Heart right ventricle (tissue), 16 donors: ENCODE measurements at places on chromosomes 5 and 9.
A peak's percentile ranks its signal among the peaks of the same experiment; 100 is the strongest.

DNA sequence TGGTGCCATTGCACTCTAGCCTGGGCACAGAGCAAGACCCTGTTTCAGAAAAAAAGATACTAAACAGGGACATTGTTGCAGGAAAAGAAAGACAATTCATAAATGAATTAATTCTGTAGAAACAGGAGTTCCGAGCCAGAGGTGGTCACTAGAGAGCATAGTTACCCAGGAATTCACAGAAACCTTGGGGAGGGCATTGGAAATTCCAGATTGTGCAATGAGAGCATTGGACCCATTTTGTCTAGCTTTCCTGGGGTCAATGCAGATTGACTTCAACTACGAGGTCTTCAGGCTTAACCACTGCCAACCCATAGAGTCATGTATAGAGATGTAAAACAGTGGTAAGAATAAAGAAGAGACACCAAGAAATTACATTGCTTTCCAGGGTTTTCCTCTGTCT, 63.1 kb downstream of the ABHD17B start:
- DNase-seq = no peak

DNA sequence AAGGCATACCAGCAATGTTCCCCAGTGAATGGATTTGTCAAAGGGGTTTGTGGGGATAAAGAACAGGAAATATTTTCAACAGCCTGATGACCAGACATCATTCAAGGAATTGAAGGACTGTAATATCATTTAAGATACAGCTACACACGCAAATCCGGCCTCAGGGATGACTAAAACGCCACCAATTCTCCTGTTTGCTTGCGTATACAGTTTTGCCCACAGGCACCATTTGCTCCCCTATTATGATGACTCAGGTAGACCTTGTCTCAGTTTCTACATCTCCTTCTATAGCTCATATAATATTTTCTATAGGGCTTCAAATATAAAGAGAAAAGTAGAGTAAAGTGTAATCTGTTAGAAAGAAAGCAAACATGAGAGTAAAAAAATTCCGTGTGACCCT, 29.7 kb upstream of the ITGA1 start:
- no peak for DNase-seq

- DNase-seq = peak; percentile 87
Observed at GRCh38 chr5:37370864-37371726, at the start of gene NUP155. NUP155 (minus strand) TSS chr5:37371106; CDS start chr5:37370977, 129 bp downstream.

GRCh38 chr5:78610163-78610583, 38.4 kb downstream of the LHFPL2 start:
- DNase-seq = no peak

DNA sequence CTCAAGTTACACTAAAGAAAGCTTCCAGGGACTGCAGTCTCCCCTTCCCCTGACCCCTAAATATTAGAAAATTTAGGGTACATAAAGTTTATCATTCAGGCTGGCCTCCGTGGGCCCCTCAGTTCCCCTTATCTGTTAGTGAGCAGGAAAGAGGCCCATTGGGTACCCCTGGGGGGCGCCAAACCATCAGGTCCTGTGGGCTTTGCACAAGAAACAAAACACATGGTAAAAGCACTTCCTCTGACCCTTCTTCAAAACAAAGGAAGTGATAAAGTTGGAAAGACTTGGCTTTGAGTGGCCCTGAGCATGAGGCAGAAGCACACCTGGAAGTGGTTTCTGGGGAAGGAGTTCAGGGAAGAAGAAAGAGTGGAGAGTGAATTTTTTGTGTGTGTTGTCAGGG, 213.0 kb downstream of the SMARCA2 start:
- DNase-seq = peak; percentile 33

- DNase-seq = no peak
Observed at GRCh38 chr5:171562822-171563221, 143.4 kb downstream of the FGF18 start.

DNA sequence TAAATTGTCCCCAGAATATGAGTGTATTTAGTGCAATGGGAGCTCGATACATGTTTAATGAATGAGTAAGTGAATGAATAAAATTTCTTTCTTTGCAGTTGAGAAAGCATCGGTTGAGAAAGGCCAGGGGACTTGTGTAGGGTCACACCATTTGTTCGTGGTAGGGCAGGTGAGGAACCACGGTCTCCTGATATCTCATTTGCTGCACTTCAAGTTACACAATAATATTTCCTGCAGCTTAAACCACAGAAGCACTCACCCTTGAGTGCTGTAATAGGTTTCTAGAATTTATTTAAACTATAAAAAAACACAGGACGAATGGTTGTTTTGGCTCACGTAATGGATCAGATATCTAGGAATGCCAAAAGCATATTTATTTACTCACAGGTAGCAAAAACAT, 429.8 kb downstream of the SPATA31D1 start:
- no peak for DNase-seq

DNA sequence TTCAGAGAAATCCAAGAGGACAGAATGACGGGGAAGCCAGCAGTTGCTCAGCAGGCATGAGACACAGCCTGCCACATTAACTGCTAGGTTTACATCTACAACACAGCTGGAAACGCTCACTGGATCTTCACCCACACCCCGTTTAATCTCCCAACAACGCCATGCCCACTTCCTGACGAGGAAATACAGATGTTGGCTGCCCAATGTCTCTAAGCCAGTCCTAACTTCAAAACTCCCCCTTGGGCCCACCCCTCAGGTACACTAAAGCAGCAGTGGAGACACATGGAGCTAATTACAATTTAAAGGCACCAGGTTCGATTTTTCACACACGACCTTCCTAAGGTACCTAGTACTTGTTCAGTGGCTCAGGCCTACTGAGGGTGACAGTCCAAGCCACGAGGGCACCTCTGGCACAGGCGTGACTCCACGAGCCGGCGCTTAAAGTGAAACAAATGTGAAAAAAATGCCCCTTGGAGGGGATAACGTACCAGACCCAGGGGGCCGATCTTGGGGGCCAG, 904 bp downstream of the RPL12 start:
- no peak for DNase-seq

DNA sequence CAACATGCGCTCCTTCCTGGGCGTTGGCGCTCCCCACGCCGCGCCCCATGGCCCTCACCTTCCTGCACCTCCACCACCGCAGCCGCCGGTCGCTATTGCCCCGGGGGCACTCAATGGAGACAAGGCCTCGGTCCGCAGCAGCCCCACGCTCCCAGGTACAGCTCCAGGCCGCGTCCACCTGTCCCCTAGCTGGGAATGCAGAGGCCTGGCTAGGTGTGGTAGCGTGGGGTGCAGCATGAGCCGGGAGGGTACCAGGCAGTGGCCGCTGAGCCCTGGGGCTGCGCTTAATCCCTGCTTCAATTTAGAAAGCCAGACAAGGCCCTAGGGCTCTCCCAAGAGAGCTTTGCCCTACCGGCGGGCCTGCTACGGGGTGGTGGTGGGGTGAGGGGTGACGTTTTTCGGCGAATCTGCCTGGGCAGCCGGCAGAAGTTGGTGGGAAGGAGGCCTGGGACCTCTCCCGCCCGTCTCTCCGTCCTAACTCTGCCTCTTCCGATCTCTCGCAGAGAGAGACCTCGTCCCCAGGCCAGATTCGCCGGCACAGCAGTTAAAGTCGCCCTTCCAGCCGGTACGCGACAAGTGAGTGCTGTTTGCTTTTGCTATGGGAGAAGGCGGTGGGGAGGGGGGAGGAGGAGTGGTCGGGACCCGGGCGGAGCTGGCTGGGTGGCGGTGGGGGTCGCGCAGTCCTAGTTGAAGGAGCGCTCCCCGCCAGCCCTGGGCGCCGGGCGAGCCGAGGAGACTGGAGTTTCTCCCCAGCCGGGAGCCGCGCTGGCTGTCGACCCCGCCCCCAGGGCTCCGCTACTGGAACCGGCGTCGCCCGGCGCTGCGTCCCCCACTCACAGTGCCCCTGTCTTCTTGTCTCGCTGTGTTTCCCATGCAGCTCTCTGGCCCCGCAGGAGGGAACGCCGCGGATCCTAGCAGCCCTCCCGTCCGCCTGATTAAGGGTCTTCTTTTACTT, 4.8 kb downstream of the IRX1 start:
- DNase-seq = no peak

- no peak for DNase-seq
Observed at GRCh38 chr5:129724222-129724621, 23.7 kb upstream of the MINAR2 start.

GRCh38 chr9:18106006-18106560, 367.9 kb upstream of the ADAMTSL1 start:
- DNase-seq = no peak

GRCh38 chr5:44536650-44537260, 147.5 kb upstream of the FGF10 start:
- DNase-seq = no peak

- DNase-seq = no peak
Observed at GRCh38 chr5:64612344-64612961, 77.8 kb upstream of the SHISAL2B start.

DNA sequence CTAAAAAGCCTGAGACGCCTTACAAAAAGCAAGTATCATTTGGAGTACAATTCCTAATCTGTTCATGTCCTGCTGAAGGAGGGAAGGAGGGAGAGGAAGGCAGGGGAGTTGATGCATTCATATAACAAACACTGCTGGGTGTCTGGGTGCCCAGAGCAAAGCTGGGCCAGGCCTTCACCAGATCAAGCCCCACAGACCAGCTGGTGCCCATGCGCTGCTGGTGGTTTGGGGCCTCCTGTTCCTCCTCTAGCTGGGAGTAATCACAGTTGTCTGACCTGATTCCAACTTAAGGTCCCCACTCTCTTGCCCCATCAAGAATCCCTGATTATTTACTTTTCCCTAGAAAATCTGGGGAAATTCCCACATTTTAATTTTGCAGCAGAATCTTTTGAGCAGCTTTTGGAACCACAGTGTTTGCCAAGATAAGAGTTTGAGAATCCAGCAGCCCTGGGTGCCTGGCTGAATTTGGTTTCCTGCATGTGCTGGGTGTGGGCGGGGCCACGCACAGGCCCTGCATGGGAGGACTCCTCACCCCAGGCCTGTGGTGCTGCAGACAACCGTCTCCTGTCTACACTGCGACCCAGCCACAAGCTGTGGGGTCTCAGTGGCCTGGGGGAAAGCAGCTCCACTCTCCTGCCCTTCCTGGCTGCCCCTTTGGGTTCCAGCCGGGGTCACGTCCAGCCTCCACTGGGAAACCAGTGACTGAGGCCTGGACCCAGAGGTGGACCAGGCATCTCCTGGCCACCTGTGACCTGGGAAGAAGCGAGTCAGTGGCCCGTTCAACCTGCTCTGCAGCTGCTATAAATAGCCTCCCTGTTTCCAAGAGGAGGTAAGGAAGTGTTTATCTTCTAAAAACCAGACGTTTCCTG, 47.5 kb downstream of the NEURL1B start:
- DNase-seq = peak; percentile 53

GRCh38 chr5:36741128-36741527, 134.7 kb downstream of the SLC1A3 start:
- DNase-seq = no peak

GRCh38 chr9:136990242-136990911, 1.8 kb upstream of the PAXX start:
- no peak for DNase-seq

GRCh38 chr9:87069690-87070089, 122.4 kb upstream of the GAS1 start:
- no peak for DNase-seq

DNA sequence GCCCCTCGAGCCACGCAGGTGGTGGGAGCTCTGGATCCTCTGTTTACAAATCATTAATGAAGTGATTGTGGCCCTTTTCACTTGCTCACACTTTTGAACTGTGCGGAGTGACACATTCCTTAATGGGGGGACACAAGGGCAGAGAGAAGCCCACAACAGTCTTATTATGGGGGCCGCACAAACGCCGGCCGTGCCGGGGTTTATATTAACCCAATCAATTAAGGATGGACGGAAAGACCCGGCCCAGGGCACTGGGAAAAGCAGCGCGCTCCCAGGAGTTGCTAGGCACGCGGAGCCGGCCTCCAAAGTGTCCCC, 634.8 kb downstream of the IRX1 start:
- no peak for DNase-seq

DNA sequence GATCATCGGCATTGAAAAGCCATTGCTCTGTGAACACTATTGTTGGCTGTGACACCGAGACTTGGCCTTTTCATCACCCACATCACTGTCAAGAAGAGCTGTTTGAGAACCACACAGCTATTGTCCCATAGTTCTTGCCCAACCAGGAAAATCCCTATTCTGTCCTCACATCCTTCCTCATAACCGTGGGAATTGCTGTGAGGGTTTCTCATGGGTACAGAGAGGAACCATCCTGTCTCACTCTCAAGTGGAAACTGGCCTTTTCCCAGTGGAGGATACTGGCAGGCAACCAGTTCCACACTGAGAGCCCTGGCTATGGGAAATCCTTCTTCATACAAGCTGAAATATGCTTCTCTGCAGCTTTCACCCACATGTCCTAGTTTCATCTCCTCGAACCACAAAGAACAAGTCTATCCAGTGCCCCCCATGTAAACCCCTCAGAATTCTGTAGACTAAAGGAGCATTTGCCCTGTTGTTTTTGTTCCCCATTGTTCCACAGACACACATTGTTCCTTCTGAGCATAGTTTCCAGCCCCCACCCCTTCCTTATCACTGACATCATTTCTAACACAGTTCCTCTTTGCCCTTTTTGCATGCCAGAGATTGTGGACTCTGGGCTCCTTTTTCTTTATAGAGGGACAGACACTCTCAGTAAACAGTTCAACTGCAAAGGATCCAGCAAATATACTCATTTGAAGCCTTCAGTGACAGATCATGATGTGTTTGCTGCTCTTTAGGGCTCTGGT, 57.8 kb upstream of the C5orf46 start:
- peak; percentile 44 for DNase-seq

- no peak for DNase-seq
Observed at GRCh38 chr9:76883341-76883855, 22.5 kb downstream of the PRUNE2 start.

GRCh38 chr9:129458155-129458661, 162.7 kb downstream of the C9orf50 start:
- DNase-seq = peak; percentile 45

DNA sequence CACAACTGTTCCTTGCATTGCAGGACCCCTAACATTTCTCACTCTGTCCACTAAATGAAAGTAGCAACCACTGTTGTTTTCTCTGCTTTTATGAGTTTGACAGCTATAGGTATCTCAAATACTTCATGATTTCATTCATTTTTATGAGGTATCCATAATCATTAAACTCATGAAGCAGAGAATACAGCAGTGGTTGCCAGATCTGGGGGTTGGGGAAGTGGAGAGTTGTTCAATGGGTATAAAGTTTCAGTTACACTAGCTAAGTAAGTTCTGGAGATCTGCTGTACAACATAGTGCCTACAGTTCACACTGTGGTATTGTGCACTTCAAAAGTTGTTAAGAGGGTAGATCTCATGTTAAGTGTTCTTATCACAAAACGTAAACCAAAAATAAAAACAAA, 23.4 kb upstream of the CAMK4 start:
- DNase-seq = no peak

- DNase-seq = peak; percentile 62
Observed at GRCh38 chr5:179805529-179806249, 977 bp downstream of the MGAT4B start.

- DNase-seq = no peak
Observed at GRCh38 chr9:120891884-120892747, 15.1 kb upstream of the PHF19 start.
